ENCODE measurements at places on chromosomes 3 and 15.
A peak's percentile ranks its signal among the peaks of the same experiment; 100 is the strongest.

DNA sequence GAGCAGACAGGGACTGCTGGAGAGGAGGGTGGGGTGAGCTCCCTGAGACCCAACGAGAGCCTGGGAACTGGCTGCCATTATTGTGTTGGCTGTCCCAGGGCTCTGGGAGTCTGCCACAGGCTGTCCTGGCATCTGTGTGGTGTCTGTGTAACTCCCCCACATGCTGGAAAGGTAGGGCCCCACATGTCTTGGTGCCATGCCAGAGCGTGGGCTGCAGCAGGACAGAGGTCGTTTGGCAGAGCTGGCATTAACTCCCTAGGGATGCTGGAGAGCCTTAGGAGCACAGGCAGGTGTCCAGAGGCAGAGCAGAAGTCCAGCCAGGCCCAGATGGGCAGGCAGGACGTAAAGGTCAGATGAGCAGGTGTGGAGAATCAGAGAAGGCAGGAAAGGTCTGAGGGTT is 9.7 kb downstream of the TIMP4 start:
- no peak for DNase-seq

GRCh38 chr15:52466134-52466701 is 62.5 kb downstream of the MYO5A start:
- no peak for DNase-seq

DNA sequence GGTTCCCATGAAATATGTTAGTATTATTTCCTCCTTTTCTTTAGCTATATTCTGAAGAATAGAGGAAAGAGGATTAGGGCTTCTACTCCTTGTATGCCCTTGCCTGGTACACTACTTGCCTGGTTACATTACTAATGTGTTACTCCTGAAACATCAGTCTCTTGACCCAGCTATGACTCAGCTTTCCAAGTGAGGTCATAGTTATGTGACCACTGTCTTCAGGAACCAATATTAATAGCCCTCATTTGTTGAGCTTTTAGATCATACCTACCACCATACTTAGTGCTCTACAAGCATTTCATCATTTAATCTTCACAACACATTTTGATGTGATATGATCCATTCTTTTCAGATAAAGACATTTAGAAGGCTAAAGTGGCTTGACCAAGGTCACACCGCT is 60.3 kb downstream of the CMSS1 start:
- peak; percentile 88 for DNase-seq

GRCh38 chr3:55454611-55455010 is 32.5 kb downstream of the WNT5A start:
- DNase-seq, result no peak

DNA sequence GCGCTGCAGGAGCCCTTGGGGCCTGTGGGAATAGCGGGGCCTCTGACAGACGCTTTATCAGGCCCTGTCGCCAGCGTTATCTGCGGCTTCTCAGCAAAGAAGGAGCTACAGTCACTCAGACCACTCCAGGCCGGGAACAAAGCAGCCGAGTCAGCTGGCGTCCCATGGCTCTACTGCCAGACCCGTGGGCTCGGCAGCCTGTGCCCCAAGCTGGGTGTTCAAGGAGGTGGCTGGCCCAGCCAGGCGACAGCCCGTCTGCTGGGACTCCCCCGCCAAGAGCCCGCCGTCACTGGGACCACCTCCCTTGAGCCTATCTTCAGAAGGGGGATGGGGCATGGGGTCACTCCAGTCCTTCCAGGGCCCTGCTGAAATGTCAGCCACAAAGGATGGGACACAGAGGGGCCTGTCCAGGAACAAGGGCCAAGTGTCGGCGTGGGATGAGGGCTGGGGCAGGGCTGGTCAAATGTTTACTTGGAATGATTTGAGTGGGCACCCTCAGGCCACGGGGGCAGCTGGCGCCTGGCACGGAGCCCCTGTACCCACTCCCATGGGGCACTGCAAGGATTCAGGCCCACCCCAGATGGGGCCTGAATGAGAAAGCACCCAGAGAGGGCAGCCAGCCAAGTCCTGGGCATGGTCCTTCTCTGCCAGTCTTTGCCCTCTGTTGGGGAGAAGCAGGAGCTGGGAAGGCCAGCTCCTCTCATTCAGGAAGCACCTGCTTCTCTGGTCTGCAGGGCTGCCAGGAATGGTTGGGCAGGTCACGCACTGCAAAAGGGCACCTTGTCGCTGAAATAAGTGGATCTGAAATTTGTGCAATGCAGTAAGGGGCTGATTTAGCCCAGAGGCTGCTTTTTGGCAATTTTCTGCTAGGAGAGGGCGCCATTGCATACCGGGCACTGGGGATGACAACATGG is 148.3 kb downstream of the SMAD6 start:
- DNase-seq, result no peak

DNA sequence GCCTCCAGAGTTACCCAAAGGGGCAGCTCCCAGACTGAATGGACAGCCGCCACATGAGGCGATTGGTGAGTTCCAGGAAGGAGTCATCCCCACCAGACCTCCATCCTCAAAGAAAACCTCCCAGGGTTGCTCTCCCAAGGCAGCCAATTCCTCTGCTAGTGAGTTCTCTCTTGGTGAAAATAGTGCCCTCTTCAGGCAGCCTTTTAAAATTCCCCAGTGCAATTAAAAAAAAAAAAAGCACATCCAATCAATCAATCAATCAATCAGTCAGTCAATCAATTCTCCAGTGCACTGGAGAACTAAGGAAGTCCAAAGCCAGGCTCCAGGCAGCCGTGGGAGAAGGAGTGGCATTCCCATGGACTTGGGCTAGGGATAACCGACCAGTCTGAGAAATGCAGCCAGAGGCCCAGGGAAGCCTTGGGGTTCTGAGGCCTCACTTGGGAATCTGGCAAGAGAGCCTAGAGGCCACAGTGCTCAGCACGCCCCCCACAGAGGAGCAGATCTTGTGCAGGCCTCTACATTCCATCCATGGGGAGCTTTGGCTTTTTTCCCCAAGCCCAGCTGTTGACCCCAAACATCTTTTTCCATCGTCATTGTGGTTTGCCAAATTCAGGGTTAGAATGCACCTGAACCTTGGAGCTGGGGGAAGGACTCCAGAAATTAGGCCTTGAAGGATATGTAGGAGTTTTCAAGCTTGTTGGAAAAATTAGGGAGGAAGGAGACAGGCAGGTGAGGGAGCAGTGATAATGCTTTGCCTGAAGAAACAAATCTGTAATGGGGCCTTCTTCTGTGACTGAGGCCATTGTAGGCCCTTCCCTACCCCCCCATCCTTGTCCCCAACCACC is 4.8 kb downstream of the PAQR5 start:
- DNase-seq, result no peak

DNA sequence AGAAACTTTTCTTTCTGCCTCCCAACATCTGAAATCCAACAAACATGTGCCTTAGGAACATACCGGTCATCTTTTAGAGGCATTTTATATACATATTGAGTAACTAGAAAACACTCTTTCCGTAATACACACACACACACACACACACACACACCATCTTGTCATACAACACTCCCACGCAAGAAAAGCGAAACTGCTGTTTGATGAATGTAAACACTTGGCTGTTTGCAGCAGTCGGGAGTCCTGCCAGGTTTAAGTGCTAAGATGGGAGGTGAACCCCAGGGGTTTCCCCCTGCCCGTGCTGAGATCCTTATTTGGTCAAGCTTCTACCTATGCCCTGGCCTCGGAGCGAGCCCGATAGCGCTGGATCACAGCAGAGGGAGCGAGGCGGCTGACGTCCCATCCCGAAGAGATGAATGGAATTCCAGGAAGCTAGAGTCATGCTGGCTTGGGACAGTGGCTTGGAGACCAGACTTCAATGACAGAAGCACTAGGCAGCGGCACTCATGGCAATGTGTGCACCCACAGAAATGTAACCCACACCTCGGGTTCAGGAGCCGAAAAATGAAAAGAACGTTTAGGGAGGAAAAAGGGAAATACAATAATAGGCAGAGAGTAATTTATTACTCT is 1.3 kb upstream of the THBS1 start:
- DNase-seq, result peak; percentile 96

DNA sequence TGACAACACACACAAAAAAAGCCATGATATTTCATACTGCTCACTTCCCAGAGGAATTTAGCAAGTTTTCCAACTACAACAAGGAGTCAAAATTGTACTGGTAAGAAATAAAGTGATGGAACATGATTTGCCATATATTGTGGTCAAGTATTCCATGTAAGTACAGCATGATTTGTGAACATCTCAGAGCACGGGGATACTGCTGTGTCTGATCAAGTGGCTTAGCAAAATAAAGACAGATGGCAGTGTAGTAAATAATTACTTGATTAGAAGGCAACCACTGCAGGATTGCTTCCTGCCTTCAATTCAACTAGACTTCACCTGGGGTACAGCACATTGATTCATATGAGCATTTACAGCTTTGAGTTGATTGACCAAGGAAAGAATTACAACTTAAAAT is 51.6 kb upstream of the DUT start:
- DNase-seq, result no peak

DNA sequence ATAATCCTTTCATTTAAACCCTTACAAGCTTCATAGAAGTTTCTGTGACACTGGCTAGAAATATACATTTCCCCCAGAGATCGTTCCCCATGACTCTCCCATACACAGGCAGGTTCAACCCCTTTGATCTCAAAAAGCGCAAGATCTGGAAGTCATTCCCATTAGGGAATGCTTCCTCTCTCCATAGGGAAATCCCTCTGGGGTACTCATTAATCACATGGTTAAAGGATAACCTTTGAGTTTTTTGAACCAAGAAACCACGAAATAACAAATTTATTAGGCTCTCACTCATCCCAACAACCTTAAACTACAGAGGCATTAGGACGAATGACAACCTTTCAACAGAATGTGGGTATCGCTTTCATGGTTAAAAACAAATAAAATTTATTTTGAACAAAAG is 211.9 kb upstream of the PRICKLE2 start:
- DNase-seq, result no peak

DNA sequence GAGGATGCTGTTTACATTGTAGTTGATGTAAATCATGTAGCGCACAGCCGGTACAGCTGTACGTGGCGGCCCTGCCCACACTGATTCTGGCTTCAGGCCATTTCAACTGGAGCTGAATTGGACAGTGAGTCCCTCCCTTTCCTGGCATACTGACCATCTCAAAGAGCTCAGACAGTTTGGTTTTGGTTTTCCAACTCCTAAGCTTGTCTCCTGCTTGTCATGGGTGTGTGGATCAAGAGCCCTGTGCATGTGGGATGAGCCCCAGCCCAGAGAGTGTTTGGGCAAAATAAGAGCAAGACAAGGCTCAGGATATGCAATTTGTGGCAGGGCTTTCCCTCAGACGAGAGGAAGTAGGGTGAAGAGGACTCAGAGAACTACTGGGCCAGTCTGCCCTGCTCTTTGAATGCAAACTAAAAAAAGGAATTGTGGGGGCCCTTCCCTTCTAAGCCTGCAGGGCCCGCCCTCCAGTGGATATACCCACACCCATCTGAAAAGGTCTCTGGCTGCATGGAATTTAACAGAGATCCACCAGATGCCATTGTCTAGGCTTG is 13.3 kb downstream of the ITGA11 start:
- peak; percentile 50 for DNase-seq

GRCh38 chr3:127647166-127647844 is 18.3 kb downstream of the PODXL2 start:
- no peak for DNase-seq

- peak; percentile 84 for DNase-seq
Measured at GRCh38 chr15:100726421-100727190, 124.2 kb downstream of the ASB7 start.

- DNase-seq, result peak; percentile 45
Measured at GRCh38 chr15:82113106-82113715, 67.4 kb upstream of the MEX3B start.

DNA sequence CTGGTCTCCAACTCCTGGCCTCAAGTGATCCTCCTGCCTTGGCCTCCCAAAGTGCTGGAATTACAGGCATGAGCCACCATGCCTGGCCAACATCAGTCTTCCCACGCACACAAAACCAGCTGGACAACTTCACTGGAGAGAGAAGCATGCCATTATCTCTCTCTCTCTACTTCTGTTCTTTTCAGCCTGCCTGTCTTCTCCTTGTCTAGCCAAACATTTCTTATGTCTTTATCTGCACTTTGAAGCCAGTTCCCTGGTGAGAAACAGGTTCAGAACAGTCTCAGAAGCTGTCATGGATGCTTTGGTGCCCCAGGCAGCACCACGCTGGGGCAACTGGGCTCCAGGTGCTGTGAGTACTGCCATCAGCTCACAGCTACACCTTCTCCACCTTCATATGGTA is 79.8 kb downstream of the PRICKLE2 start:
- DNase-seq, result no peak

DNA sequence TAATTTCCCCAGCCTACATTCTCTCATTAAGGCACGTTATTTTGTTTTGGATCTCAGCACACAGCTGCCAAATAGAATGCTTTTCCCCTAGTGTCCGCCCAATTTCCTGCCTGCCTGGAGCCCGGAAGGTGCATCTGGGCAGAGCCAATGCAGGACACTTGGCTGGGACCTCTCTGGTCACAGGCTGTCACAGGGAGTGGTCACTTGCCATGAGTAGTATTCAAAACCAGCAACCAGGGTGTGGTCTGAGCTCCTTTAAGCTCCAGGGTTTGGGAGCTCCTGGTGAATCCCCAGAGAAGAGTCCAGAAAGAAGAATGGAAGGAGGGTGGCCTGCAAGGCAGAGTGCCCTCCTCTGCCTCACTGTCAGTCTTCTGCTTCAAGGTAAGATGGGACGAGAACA is at the start of gene HTR3C:
Gene HTR3C (plus strand): TSS at position 281 of the 400 bp plus-strand sequence. CDS start 34 bp downstream, at position 315.
- DNase-seq, result no peak

All from fibroblast of skin of right quadriceps (primary cell).